ENCODE measurements at places on chromosomes 16 and 17.
A peak's percentile ranks its signal among the peaks of the same experiment; 100 is the strongest.

GRCh38 chr17:63337579-63337978 is 108.5 kb downstream of the CYB561 start:
- no peak for DNase-seq

DNA sequence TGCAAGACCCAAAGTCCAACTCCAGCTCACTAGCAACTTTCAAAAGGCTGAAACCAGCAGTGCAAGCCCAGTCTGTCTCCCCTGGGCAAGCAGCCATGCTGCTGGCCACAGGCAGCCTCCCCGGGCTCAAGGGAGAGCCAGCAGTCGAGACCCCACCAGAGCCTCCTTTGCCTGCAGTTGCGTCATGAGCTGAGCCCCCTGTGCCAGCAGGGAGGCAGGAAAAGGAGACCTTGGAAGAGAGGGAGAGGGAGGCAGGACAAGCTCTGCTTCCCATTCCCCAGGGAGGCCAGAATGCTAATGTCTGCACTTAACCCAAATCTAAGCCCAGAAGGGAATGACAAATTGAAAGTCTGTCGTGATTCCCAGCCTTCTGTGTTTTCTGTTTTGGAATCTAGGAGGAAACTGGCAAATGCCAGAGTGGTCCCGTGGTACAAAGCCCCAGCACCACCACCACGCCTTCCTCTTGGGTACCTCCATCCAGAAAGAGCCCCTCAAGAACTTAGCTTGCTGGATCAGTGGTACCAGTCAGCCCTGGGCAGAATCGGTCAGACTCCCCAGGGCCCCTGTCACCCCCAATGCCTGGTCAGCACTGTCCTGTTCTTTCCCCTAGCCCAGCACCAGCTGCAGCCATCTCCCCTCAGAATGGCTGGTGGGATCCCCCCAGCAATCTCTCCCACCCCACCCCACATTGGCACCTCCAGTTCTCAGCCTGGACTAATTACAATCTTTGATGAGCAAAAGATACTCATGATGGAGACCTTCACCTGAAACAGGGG is 99.3 kb upstream of the TNRC6C start:
- DNase-seq: no peak

DNA sequence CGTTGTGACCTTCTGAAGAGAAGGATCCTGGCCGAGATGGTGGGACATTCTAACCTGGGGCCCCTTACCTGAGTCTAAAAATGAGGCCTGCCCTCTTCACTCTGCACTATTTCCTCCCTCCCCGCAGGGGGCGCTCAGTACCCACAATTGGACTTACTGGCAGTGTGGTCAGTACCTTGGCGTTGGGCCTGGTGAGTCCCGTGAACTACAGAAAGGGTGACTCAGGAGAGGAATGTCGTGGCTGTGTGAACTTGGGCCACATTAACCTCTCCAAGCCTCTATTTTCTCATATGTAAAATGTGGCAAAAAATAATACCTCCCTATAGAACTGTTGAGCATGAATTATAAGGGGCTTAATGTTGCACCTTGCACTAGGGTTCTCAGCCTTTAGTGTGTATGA is 3.9 kb downstream of the RSAD1 start:
- DNase-seq: peak; percentile 84

DNA sequence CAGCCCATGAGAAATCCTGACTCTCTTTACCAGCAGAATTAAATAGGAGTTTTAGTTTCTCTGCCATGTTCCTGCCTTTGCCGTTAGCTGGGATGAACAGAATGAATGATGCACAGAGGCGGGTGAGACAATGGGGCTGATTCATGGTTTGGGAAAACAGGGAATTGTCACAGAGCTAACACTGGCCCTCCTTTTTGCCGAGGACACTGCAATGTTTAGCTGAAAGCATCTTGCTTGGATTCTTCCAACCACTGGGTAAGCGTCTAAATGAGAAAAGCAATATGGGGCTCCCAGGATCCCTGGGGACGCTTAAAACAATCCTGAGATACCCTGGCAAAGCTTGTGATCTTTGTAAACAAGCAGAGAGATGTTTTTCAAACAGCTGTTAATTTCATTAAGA is 12.8 kb upstream of the PAFAH1B1 start:
- no peak for DNase-seq

- no peak for DNase-seq
Observed at GRCh38 chr17:39626171-39627046, at the start of gene PPP1R1B. PPP1R1B (plus strand) TSS chr17:39626952; CDS start chr17:39627393, 441 bp downstream.

Measured in SJSA1 (cell line).